Stimulated activated CD4-positive, alpha-beta T cell treated with anti-CD3 and anti-CD28 coated beads, TNF-alpha, amount 100 ng/mL, for 4 hours (primary cell): ENCODE measurements at places on chromosomes 13 and 19.

- no peak for DNase-seq
These were observed 7.8 kb upstream of the SHFL start for GRCh38 chr19:10078329-10078728.

DNA sequence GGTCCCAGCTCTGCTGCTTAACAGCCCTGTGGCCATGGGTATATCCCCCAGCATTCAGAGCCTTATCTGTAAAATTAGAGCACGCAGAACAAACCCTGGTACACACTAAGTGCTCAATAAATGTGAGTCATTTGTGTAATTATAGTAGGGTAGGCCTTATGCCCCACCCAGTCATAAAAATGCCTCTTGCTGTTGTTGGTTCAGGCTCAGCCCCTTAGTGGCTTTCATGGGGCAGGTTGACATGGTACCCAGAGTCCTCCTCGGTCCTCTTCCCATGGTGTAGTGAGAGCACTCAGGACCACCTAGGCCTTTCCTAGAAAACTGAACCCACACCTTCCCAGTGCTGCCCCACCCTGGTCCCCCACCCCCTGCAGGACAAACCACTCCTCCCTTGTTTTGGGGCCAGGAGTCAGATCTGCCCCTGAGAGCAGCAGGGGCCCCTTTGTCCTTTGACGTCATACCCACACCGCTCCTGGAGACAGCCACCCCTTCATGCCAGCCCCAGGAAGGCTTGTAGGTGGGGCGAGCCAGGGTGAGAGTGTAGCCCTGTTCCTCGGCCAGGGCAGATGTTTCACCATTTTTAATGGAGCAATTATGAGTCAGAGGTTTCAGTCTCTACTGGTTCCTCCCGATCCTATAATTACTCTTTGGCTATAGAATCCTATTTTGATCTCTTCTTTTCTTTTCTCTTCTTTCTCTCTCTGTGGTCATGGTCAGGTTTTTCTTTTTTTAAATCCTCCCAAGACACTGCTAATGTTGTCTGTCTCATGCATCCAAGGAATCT is 36.8 kb downstream of the ACTN4 start:
- no peak for DNase-seq

- DNase-seq = no peak
These were observed 63.9 kb downstream of the DIAPH3 start for GRCh38 chr13:60099631-60100420.

DNA sequence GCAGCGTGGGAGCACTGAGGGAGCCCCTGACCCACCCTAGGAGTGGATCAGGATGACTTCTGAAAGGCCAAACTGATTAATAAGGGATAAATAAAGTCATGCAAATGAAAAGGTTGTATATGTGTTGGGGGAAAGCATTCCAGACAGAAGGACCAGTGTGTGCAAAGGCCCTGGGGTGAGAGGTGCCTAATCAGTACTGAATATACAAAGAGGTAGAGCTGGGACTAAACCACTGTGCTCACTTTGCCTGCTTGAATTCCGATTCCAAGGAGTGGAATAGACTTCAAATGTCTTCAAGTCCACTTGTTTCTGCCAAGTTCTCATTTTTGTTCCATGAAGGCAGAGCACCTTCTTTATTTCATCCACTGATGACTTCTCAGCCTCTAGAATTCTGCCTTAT is 32.6 kb upstream of the ADGRE1 start:
- no peak for DNase-seq

- DNase-seq = no peak
These were observed 128.8 kb downstream of the ZDHHC20 start for GRCh38 chr13:21330126-21330861.

DNA sequence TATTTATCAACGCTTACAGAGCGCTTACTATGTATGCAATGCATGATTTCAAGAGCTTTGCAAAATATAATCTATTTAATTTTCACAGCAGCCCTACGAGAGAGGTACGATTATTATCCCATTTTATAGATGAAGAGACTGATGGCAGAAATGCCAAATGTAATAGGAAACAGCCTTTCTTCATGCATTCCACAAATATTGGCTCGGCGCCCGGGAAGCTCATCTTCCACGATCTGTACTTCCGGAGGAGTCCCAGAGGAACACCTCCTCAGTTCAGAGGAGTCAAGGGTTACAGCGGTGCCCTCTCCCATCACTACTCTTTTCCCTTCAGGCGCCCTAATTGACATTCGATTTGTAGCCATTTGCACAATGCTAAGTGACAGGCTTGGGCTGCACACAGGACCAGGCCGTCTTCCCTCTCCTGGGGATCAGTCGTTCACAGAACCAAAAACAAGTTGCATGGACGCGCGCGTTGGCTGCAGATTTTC is 1.1 kb upstream of the ARHGAP35 start:
- no peak for DNase-seq

GRCh38 chr19:16571283-16571682 is 932 bp downstream of the SLC35E1 start:
- DNase-seq = no peak

DNA sequence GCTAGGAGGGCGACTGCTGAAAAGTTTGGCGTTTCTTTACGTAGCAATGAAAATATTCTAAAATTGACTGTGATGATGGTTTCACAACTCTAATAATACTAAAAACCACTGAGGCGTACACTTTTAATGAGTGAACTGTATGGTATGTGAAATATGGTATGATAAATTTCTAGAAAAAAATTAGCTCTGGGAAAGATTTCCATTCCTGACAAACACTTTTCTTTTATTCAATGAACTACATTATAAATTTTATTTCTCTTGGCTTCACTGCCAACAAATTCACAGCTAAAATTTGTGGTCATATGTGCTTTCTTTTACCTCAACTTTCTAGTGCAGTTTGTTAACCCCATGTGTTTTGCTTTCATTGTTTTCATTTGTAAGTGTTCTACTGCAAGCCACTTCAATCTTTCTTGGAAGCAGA is 11.1 kb downstream of the ZC3H13 start:
- DNase-seq = no peak

DNA sequence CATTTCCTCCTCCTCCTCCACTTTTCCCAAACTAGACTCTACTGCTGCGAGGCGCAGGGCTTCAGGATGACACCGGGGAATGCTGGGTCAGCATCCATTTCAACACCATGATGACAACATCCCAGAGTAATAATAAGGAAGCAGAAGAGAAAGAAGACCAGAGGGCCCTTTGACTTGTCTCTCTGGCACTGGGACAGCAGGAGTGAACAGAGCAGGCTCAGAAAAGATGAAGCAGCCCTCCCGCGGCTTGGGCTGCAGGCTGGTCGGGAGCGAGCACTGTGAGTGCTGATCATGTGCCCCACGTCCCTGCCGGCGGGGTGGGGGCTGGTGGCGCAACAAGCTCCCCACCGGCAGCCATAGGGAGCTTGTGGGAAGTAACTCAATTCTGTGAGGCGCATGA is 30.5 kb downstream of the RANBP3 start:
- no peak for DNase-seq

DNA sequence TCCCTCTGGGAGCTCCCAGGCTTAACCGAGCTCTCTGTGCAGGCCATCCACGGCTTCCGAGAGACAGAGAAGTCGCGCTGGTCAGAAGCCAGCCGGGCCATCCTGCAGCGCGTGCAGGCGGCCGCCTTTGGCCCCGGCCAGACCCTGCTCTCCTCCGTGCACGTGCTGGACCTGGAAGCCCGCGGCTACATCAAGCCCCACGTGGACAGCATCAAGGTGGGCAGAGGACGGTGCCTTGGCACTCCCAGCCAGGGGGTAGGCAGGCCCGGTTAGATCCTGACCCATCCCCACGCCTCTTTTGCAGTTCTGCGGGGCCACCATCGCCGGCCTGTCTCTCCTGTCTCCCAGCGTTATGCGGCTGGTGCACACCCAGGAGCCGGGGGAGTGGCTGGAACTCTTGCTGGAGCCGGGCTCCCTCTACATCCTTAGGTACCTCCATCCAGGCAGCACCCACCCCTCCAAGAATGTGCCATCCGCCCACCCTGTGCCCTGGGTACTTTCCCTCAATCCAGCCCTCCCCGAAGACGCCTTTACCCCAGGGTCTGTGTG is 1.5 kb downstream of the PSPN start:
- no peak for DNase-seq
